ENCODE measurements at places on chromosomes 3 and 15. TPM values are rescaled to one million over a fixed set of nuclear protein-coding genes. Genes with fewer than 3 reads are reported as not detected.

The B3GALNT1 gene
- total RNA-seq = 3.3 TPM

The DOCK3 gene
- total RNA-seq = 1.7 TPM

- no peak for DNase-seq
These were observed 145.8 kb downstream of the CHDH start for GRCh38 chr3:53700441-53700840.

DNA sequence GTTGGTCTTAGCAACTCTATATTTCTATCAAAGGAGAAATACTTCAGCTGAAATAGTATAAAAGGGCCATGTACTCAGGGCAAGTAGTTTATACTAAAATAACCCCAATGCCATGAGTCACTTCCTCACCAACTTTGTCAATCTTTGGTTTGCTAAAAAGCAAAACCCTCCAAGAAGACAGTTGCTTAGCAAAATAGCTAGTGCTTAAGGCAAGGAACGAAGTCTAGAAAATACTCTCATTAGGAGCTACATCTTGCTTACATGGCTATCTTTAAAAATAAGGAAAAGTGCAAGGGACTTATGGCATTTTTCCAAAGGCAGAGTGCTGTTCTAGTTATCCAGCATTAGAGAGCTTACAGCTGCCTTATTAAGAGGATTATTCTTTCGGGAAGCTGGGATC, 28.4 kb downstream of the P3H2 start:
- DNase-seq = no peak

Measured in activated CD4-positive, alpha-beta T cell treated with anti-CD3 and anti-CD28 coated beads, Interleukin-2, amount 10 ng/mL, durations not matched to agents 24 days and 14 days (primary cell).